Activated T-cell treated with anti-CD3 and anti-CD28 coated beads for 4 hours (primary cell): ENCODE measurements at places on chromosomes 12 and 14.

DNA sequence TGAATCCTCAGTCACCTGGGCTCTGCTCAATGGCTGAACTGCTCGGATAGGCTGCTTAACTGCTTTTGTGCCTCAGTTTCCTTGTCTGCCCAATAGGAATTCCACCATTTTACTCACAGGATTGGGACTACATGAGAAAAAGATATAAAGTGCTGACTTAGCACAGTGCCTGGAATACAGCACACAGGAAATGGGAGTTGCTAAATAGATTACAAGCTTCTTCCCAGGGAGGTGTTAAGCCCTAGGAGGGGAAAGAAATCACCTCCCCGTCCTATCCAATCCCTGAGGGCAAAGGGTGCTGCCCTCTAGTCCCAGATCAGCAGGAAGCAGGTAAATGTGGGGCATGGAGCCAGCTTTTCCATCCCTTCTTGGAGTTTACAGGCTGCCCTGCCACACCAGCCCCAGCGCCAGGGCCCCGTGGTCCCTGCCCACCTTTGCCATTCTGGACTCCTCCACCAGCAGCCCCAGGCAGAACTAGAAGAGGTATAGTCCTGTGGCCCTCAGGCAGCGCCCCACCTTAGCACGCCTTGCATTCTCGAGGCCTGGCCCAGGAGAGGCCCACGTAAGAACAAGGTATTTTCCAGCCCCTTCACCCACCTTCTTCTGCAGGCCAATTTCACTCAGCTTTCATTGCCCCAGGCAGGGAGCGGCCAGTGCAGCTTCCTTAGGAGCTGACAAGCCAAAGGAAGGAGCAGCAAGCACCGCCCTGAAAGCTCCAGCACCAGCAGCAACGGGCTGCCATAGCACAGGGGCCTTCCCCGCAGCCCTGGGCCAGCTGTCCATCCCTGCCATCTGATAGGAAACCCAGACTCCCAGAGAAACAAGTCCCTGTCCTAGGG lies 28.8 kb upstream of the RPLP0 start:
- DNase-seq, result no peak

GRCh38 chr14:70005281-70005805 lies 126.1 kb downstream of the SMOC1 start:
- DNase-seq, result no peak

DNA sequence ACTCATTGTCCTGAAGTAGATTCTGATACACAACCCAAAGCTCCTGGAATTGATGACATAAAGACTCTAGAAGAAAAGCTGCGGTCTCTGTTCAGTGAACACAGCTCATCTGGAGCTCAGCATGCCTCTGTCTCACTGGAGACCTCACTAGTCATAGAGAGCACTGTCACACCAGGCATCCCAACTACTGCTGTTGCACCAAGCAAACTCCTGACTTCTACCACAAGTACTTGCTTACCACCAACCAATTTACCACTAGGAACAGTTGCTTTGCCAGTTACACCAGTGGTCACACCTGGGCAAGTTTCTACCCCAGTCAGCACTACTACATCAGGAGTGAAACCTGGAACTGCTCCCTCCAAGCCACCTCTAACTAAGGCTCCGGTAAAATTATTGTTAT lies 63.8 kb downstream of the RAD52 start:
- no peak for DNase-seq

DNA sequence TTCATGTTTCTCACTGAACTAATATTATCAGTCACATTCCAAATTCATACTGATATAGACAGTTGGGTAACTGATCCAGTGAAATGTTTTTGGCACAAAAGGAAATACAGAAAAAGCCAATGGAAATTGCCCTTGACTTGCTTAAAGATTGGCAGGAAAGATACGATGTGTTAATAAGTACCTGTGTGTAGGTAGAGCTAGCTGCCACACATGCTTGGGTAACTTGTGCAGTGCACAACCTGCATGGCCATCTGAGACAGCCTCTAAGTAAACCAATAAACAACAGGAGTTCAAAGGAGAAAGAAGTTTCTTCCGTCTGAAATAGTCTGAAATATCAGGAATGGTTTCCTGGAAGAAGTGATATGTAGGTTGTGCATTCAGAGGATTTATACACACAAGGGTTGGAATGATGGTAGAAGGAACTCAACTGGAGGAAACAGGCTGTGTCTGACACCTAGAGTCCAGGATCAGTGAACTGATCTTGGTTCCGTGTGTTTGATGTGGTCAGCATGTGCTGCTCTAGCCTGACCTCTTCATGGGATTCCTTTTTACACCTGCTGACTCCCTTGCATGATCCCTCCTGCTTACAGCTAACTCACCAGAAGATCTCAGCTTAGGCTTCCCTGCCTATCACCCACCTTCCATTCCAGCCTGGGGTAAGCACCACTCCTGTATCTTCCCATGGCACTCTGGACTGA lies 81.4 kb upstream of the KRR1 start:
- DNase-seq, result no peak

DNA sequence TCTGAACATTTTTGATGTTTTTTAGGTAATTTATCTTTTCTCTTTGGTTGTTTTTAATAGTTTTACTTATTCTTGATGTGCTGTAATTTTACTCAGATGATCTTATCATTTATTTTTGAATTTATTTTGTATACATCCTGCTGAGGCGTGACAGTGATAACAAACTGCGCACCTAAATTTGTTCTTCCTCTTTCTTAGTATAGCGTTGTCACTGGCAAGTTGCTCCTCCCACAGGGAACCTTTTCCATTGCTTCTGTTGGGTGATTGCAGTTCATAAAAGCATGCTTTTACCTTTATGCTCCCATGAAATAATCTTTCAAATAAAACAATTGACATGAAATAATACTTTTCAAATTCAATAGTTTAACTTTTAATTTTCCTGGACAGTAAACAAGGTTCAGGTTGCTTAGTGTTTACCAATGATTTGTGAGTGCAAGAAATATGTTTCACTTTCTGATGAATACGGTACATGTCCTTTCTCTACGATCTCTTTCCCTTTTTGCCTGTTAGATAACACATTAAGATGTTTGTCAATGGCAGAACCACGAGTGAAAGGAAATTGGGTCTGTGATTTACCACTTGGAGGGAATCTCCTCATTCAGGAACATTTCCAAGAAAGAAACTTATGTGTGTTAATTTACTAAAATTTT lies 223.3 kb downstream of the CCDC91 start:
- DNase-seq, result no peak
